Cortex of kidney (tissue), 1 donor: ENCODE measurements at places on chromosomes 4 and X.

- no peak for DNase-seq
Measured at GRCh38 chr4:91114386-91114785, 987.2 kb downstream of the CCSER1 start.

- DNase-seq: no peak
Measured at GRCh38 chr4:46372878-46373277, 17.1 kb downstream of the GABRA2 start.

- no peak for DNase-seq
Measured at GRCh38 chr4:1760521-1761071, 32.5 kb upstream of the FGFR3 start.

GRCh38 chr4:7964459-7964858 lies 24.8 kb upstream of the AFAP1 start:
- DNase-seq: no peak

GRCh38 chr4:54185044-54185780 lies 43.9 kb upstream of the PDGFRA start:
- no peak for DNase-seq

DNA sequence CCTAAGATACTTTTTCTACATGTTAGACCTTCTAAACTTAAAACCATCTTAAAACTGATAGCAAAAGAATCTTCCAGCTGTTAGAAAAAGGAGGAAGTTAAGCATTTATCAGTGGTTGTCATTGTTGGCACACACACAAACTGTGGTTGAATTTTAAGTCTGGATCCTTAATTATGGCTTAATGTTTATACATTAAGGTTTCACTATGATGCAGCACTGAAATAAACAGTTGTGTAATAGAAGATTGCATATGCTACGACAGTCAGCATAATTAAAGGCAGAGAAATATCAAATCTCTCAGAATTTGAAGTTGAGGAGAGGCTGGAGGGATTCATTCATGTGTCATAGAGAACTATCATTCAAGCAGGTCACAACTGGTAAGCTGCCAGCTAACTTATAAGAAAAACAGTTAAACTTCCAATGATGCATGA lies 32.3 kb downstream of the ADGRA3 start:
- DNase-seq: no peak

DNA sequence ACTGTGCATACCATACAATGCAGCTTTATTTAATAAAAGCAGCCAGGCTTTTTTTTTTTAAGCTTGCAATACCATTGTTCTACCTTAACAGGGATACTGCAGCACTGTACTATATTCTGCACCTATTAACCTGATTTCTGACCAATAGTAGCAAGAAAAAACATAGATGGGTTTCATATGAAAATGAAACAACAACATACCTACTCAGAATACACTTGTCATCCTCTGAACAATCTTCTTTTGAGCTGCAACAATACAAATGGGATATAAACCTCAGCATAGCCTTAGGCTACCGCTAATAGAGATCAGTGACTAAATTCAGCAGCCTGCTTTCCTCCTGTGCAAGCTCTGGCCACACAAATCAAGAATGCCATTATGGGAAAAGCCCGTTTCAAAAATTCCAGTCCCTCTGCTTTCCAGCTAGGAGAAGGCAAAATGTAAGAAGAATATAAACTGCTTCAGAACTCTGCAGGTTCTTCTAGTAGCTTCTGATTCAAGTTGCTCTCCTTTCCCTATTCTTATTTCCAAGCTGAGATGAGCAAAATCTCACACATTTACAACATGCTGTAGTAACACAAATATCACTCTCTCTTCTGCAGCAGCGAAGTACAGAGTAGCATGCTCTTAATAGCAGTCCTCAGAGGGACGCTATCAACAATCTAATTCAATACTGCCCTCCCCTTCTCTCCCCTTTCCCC lies 143.4 kb downstream of the KLHL13 start:
- DNase-seq: no peak

GRCh38 chrX:57583477-57583876 lies 8.3 kb upstream of the ZXDB start:
- DNase-seq: no peak

DNA sequence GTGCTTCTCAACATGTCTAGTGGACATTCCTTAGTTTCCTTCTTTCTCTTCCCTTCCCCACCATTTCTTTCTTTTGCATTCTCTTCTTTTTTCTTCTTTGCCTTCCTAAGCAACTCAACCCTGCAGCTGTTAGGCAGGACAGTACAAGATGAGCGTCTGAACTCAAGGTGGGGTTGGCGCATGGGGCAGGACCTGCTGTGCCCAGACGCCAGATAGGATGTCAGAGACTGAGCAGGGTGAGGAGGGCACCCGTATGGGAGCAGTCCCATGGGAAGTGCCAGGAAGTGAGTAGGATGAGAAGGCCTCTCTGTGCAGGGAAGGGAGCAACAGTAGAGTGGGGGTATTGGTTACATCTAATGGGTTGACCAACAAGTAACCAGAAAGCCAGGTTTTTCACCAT lies 38.1 kb upstream of the ZNF827 start:
- no peak for DNase-seq

- DNase-seq: no peak
Measured at GRCh38 chr4:155008389-155008788, 200.0 kb upstream of the NPY2R start.

DNA sequence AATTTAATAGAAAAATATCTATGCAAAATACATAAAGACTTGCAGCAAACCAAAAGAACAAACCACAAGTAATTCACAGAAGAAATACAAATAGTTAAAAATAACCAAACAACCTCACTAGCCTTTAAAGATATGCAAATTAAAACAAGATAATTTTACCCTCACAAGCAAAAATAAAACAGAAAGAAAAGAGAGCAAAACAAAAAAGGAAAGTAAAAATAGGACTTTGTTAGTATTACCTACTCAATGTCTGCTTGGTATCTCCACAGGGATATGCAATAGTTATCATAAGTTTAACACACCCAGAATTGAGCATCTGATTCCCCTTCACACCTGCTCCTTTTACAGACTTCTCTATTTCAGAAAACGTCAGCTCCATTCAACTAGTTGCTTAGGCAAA lies 737.5 kb upstream of the MAGEB2 start:
- no peak for DNase-seq

GRCh38 chr4:185809533-185810071 lies 2.4 kb downstream of the SORBS2 start:
- no peak for DNase-seq
